Prostate gland (tissue), 2 donors: ENCODE measurements at places on chromosomes 12 and 14.
A peak's percentile ranks its signal among the peaks of the same experiment; 100 is the strongest.

DNA sequence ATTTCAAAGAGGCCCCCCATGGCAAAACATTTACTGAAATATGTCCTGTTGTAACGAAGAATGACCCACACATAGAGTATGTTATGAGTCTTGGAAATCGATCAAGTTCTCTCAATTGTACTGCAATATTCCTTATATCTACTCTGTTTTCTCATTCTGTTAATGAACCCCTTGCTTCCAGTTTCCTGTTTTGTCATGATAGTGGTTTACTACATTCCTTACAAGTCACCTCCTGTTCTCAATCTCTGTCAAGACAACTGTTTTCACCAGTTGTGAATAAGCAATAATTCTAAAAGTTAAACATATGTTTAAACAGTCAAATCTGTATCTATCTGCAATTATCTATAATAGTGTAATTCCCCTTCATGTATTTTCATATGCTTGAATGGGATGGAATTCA is 16.4 kb upstream of the ARID2 start:
- no peak for DNase-seq

GRCh38 chr12:93994721-93995120 is 153.7 kb upstream of the PLXNC1 start:
- no peak for DNase-seq

DNA sequence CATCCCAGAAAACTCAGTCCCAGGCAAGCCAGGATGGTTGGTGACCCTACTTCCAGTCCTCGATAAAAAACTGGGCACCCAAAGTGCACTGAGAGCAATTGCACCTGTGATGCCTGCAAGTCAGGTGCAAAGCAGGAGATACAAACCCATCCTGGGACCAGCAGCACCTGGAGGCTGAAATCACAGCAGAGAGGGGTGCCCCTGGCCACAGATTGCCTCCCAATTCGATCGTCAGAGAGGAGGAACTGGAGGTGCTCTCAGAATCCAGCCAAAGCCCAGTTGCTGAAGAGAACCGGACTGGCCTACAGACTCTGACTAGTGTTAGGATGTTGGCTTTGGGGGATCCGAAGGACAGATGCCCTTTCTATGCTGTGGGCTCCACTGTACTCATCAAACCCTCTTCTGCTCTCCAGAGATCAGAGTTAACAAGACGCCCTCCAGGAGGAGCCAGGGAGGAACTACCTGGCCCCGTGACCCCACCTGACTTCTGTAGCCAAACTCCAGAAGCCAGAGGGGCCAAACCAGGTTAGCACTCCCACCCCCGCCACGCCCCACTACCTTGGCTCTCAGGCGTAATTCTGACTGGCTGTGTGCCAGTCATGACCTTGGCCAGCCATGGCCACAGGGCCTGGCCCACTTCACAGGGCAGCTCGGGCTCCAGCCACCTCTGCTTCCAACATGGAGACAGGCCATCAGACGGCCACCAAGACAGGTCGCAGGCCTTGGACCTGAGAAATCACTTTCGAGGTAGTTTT is 284.5 kb upstream of the RTL1 start:
- DNase-seq: no peak

DNA sequence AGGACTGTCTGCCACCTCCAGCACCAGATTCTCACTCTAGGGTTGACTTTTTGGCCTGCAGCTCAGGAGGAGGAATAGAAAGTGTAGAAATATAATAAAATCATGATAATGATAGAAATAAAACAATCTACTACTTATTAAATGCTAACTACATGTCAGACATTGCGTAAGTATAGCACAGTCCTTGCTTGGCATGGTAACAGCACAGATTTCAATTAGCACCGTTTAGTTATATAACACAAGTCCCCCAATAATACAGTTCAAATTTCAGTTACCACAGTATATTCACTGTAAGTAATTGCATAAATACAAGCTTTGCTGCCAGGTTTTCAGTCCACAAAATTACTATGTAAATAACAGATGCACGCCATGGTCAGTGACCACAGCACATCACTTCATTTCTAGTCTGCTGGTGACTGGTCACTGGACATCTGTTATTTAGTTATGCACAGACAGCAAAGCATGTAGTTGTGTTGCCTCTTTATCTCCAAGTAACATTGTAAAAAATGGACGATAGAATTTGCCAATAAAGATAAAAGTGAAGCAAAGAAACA is 6.5 kb upstream of the GLT8D2 start:
- DNase-seq: no peak

DNA sequence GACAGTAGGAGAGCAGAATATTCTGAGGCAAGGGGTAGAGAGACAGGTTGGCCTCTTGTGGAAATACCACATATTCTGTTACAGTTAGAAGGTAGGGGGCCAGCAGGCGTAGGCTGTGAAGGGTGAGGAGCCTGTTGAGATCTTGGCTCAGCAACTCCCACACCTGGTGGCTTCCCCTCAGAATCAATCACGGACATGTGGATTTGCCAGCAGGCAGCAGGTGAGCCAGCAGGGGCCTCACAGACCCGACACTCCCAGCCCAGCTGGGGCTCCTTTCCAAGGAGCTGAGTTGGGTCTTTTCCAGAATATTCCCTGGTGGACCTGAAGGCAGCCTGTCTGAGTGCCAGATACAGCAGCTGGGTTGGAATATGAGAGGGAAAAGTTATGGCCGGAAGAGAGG is 150.0 kb upstream of the CRY1 start:
- no peak for DNase-seq

DNA sequence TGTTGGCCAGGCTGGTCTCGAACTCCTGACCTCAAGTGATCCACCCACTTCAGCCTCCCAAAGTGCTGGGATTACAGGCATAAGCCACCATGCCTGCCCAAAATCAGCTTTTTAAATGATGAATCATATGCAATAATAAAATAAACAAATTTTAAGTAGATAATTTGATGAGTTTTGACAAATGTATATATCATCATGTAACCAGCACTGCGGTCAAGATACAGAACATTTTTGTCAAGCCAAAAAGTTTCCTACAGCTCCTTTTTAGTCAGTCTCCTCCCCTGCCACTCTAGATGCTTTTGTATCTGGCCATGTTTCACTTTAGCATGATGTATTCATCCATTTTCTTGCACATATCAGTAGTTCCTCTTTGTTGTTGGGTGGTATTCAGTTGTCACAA is 17.2 kb downstream of the FRMD6 start:
- DNase-seq: no peak

GRCh38 chr14:72560331-72560730 is 333.6 kb downstream of the DPF3 start:
- no peak for DNase-seq

- DNase-seq: no peak
Observed at GRCh38 chr14:97523936-97524335, 726.8 kb downstream of the VRK1 start.

- no peak for DNase-seq
Observed at GRCh38 chr14:53537422-53538315, 384.5 kb upstream of the DDHD1 start.

- no peak for DNase-seq
Observed at GRCh38 chr14:72849222-72849621, 44.7 kb downstream of the DPF3 start.

DNA sequence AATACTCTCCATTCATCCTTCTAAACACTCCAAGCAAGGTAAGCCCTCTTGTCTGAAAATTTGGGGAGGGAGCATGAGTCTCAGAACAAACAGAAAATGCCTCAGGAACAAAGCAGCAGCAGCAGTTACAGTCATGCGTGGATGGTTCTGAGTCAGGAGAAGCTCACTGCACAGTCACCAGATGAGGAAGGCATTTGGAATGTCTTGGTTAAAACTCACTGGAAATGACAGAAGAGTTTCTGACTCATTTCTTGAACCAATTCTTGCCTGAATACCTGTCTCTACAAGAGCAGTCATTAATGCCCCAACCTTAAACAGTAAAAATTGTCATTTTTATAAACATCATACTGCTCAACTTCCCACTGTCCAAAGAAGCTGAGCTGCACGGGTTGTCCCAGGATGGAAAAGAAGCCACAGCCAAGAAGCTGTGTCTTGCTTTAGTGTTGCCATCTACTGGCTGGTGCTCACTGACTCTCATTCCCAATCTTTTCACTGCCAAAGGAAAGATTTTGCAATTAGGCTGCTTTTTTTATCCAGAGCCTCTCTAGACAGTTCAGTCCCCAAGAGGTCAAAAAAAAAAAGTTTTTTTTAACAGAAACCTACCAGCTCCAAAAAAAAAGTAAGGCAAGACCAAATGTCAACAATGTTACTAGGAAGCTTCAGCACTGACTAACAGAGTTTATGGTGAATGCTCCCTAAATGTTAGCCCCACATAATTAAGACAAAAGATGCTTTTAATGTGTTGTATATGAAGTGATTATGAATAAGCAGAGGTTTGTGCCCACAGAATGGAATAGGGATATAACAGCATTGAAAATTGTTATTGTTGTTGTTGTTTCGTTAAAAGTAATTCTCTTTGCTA is 40.4 kb downstream of the KICS2 start:
- DNase-seq: peak; percentile 67

DNA sequence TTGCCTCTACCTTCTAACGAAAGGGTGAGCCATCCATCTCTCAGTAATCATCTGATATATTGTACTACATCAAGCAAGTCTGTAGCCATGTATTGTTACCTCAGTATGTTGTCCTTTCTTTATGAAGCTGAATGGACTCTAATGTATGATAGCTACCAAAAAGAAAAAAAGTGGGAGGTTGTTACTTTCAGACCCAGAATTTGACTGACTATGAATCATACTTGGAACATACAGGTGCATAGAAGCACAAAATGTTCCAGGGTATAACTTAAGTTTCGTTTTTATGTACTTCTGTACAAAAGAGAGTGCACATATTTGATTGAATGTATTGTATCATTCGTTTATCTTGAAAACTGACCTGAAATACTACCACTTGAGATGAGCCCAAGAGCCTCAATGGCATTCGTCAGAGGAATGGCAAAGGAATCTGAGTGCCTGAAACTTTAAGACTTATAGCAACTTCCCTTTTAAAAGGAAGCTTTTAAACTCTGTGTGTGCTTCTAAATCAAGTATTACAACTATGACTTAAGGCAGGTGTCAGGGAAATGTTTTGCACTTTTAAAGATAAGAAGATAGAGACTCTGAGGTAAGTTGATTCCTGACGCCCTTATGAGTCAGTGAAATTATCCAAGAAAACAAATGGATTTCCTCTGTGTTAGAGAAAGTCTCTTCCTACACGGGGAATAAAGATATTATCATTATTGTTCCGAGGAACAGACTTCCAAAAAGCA is 951.5 kb downstream of the GALC start:
- no peak for DNase-seq

- no peak for DNase-seq
Observed at GRCh38 chr12:65739606-65740005, 84.7 kb upstream of the HMGA2 start.

- DNase-seq: no peak
Observed at GRCh38 chr14:45559626-45560025, 306.6 kb upstream of the MIS18BP1 start.

GRCh38 chr14:50964683-50965390 is 20.6 kb upstream of the PYGL start:
- DNase-seq: peak; percentile 67

DNA sequence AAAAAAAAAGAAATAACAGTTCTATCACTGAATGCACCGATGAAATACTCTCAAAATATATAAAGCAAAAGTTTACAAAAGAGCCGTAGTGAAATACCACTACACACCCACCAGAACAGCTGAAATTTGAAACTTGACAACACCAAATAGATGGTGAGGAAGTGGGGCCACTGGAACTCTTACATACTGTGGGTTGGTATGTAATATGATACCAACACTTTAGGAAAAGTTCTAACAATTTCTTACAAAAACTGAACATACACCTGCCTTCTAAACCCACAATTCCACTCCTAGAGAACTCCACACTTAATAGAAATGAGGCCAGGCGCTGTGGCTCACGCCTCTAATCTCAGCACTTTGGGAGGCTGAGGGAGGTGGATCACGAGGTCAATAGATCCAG is 14.1 kb downstream of the EIF5 start:
- DNase-seq: no peak

- no peak for DNase-seq
Observed at GRCh38 chr12:131021154-131021541, 67.4 kb downstream of the ADGRD1 start.

DNA sequence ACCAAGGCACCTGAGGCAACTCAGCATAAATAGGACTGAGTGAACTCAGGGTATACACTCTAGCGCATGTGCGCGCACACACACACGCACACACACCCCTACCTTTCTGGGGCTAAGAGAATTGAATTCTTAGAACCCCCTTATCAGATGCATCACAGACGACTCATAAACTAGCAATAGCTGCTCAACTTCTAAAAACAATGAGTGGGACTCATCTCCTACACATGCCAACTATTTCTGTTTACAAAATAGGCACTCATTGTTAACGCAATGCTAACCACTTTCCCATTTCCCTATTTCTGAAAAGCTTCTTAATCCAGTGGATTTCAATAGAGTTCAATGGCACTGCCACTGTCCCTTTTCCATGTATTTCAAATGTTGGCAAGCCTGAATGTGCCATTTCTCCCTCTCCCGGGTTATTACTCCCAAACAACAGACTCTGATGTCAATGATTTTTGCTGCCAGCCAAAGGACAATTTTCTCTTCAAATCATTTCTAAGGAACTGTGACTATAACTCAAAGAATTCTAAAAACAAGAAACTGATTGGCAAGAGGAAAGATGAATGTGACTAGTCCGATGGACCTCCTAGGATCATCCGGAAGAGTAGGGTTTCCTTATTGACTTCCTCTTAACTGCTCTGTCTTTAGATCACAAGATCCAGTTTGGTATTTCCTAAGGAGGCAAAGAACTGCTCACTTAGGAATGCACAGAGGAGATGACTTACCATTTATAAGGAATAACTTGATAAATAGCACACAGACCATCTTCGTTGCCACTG is 48.8 kb downstream of the SLC38A1 start:
- no peak for DNase-seq

- no peak for DNase-seq
Observed at GRCh38 chr14:59015482-59015881, 173.0 kb upstream of the DAAM1 start.
